ENCODE measurements at places on chromosomes 13 and 19.

DNA sequence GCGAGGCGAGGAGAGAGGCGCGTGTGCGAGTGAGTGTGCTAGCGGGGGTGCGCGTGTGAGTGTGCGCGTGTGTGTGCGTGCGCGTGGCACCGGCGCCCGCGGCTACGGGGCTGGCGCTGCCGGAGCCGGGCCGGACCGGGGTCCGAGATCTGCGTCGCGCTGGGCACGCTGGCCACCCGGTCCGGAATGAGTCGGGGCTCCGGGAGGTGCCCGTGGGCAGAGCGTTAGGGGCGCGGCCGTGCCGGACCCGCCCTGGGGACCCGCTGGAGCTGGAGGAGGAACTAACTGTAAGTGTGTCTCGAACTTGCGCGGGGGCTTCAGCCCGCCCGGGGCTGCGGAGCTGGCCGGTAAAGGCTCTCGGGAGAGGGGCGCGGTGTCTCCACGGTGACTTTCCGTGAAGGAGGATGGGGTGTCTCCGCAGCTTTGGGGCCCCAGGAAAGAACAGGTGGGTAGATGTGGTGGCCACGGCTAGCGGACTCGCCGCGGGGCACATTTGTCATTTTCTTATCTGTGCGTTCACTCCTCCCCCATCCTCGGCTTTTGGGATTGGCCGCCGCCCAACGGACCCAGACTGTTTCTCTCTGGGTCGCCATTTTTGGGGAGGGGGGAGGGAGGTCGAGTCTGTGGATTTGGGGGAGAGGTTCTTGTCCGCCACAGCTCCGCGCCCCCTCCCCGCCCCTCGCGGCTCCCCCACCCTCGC lies 10.1 kb upstream of the SOX1 start:
- DNase-seq = no peak

- DNase-seq = no peak
These were observed 230.2 kb downstream of the TSHZ3 start for GRCh38 chr19:31118986-31119385.

DNA sequence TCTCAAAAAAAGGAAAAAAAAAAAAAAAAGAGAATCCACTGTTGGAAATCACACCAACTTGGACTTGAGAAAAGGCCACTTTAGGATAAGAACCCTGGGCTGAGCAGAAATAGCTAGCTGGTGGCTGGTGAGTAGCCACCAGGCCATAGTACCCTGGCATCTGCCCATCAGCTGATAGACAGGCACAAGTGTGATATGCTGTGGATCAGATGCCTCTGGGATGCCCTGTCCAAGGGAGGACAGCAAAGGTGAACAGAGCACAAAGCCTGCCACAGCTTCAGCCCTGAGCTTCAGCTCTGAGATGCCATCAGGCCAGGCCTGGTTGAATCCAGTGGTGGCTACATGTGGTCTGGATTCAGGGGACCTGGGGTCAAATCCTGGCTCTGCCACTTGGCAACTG lies 8.7 kb downstream of the SIRT2 start:
- no peak for DNase-seq

- DNase-seq = no peak
These were observed 345.3 kb downstream of the SLITRK1 start for GRCh38 chr13:83536941-83537340.

GRCh38 chr13:70814684-70815083 lies 706.4 kb upstream of the KLHL1 start:
- no peak for DNase-seq
